Activated T-helper 17 cell treated with anti-CD3 and anti-CD28 coated beads, Interleukin-2, amount 50 U/mL, for 72 hours (primary cell): ENCODE measurements at places on chromosomes 2 and 18.

DNA sequence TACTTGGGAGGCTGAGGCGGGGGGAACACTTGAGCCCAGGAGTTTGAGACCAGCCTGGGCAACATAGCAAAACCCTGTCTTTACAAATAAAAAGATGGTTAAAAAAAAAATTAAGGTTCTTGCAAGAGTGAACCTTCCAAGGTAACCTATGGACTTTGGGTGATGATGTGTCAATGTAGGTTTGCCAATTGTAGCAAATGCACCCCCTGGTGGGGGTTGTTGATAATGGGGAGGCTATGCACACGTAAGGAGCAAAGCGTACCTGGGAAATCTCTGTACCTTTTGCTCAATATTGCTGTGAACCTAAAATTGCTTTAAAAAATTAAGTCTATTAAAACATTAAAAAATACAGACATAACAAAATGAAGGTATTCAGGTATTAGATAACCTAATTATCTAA lies 70.4 kb downstream of the CWC22 start:
- H3K4me3 ChIP-seq: no peak overlapping the region
- no peak for ATAC-seq
- no peaks in the 10 kb centered on the region for H3K4me1 ChIP-seq
- no peaks in the 10 kb centered on the region for H3K27me3 ChIP-seq
- peaks cover 28% of the 10 kb centered on the region for H3K36me3 ChIP-seq
- H3K27ac ChIP-seq: no peak overlapping the region

- H3K36me3 ChIP-seq: no peaks in the 10 kb centered on the region
- H3K4me1 ChIP-seq: no peaks in the 10 kb centered on the region
- ATAC-seq: no peak
- no peak overlapping the region for H3K27ac ChIP-seq
- no peaks in the 10 kb centered on the region for H3K27me3 ChIP-seq
- H3K4me3 ChIP-seq: no peak overlapping the region
Measured at GRCh38 chr18:28476302-28476701, 299.4 kb upstream of the CDH2 start.

- ATAC-seq: peak; percentile 85
- H3K36me3 ChIP-seq: peaks cover 44% of the 10 kb centered on the region
- H3K4me3 ChIP-seq: peak overlapping the region; percentile 82
- H3K27ac ChIP-seq: peak overlapping the region; percentile 96
- no peaks in the 10 kb centered on the region for H3K27me3 ChIP-seq
Measured at GRCh38 chr2:223941579-223942277, 3.4 kb downstream of the WDFY1 start.

DNA sequence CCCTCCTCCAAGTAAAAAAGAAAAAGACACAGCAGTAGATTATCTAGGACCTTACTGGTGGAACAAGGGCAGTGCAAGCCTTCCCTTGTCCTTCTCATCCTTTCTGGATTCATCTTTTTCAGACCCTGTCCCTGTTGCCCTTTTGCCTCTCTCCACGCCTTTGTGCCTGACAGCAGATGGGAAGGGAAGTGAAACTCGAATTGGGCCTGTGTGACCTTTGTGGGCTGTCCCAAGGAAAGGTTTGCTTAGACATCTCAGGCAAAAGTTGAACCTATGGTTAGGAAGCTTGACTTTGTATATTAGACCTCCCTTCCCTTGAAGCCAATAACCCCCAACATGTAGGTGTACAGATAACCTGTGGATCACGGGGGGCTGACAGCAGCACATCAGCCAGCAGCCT lies 185.3 kb downstream of the PRKCE start:
- no peaks in the 10 kb centered on the region for H3K27me3 ChIP-seq
- H3K4me3 ChIP-seq: no peak overlapping the region
- peaks cover 10% of the 10 kb centered on the region for H3K4me1 ChIP-seq
- no peaks in the 10 kb centered on the region for H3K36me3 ChIP-seq

DNA sequence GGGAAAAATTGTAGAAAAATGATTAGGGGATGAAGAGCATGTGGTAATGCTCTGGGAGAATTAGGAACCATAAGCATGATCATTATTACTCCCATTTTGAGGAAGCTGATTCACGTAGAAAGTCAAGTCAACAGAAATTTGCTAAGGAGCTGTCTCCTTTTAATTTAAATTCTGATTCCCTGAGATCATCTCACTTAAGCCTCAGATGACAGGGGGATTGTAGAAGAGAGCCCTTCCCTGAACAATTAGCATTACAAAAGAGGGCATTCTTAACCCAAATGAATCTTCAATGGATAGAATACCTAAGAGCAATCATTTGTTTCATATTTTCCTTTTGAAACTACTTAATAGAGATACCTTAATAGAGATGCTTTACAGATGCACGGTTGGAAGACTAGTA lies 267.9 kb downstream of the NYAP2 start:
- ATAC-seq: no peak
- H3K4me3 ChIP-seq: no peak overlapping the region
- H3K36me3 ChIP-seq: no peaks in the 10 kb centered on the region
- H3K27ac ChIP-seq: no peak overlapping the region
- no peaks in the 10 kb centered on the region for H3K4me1 ChIP-seq

DNA sequence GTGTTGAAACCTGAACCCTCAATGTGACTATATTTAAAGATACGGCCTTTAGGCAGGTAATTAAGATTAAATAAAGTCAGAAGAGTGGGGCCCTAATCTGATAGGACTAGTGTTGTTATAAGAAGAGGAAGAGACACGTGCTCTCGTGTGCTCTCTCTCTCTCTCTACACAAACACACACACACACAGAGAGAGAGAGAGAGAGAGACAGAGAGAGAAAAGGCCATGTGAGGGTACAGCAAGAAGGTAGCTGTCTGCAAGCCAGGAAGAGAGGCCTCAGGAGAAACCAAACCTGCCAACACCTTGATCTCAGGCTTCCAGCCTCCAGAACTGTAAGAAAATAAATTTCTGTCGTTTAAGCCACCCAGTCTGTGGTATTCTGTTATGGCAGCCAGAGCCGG lies 106.7 kb downstream of the FTCDNL1 start:
- no peaks in the 10 kb centered on the region for H3K4me1 ChIP-seq
- no peaks in the 10 kb centered on the region for H3K36me3 ChIP-seq
- H3K4me3 ChIP-seq: no peak overlapping the region
